ENCODE measurements at places on chromosomes 6 and 20.

DNA sequence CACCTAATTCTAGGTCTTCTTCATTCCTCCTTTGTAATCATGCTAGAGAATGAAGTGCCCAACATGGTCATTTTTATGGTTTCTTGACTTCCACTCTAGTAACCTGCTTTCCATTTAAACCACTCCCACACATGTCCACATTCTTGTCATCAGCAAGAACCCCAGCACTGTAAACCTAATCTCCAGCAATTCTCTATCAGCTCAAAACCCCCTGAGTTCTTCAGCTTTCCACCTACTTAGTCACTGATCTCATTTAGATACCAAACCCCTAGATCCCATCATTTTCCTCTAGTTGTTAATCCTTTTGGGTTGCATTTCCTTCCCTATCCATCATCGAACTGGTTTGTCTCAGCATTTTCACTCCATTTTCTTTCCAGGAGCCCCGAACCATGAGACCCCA, 49.7 kb downstream of the GOPC start:
- DNase-seq, result peak; percentile 26

- DNase-seq, result peak; percentile 36
Measured at GRCh38 chr6:27986928-27987725, 30.1 kb downstream of the OR2B6 start.

- peak; percentile 54 for DNase-seq
Measured at GRCh38 chr6:47147836-47148344, 105.8 kb upstream of the ADGRF1 start.

GRCh38 chr6:126429866-126430265, 90.0 kb downstream of the CENPW start:
- DNase-seq, result no peak

GRCh38 chr6:21807299-21808044, 213.9 kb downstream of the SOX4 start:
- DNase-seq, result no peak

DNA sequence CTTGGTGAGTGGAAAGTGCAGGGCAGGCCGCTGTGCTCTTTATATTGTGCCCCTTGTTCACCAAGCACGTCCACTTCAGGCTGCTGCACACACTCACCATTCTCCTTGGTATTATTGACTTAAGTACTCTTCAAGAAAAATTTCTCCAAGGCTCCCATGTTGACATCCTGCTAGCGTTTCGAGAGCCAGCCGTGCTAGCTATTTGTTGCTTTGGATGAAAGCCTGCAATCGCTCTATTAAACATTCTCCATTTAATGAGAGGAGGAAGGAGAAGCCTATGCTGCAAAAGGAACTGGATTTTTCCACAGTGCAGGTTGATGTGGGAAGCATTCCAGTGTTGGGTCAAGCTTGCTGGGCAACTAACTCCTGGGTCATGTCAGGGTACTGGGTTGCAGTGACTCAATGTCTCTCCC, 113.5 kb downstream of the CD83 start:
- DNase-seq, result no peak
